ENCODE measurements at places on chromosomes 7 and 10.

- DNase-seq = no peak
These were observed 21.4 kb upstream of the GSDME start for GRCh38 chr7:24778543-24779282.

GRCh38 chr7:142914121-142914520 is 19.4 kb downstream of the TRPV5 start:
- DNase-seq = no peak

DNA sequence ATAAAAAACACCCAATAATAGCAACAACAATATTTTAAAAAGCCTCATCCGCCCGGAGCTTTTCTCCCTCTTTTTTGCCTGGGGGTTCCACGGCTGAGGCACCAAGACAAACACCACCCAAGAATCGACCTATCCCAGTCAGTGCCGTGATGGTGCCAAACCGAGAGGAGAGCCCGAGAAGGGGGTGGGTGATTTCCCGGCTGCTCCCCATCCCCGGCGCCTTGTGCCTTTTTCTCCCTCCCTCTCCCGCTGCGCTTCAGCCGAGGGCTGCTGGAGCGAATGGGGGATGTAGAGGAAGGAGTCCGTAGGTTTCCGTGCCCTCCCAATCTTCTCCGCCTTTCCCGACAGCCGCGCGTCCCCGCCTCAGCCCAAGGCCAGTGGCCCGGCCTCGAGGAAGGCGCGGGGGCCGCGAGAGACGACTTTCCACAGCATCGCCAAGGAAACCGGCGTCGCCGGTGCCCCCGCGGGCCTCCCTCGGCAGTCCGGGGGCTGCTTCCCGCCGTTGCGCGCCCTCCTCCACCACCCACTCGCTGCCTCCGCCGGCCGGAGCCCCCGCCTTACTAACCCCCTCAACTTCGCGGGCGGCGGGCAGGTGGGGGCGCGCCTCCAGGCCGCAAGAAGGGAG is 1.3 kb downstream of the EGR2 start:
- no peak for DNase-seq

- DNase-seq = no peak
These were observed 21.6 kb downstream of the DKK1 start for GRCh38 chr10:52335665-52336064.

DNA sequence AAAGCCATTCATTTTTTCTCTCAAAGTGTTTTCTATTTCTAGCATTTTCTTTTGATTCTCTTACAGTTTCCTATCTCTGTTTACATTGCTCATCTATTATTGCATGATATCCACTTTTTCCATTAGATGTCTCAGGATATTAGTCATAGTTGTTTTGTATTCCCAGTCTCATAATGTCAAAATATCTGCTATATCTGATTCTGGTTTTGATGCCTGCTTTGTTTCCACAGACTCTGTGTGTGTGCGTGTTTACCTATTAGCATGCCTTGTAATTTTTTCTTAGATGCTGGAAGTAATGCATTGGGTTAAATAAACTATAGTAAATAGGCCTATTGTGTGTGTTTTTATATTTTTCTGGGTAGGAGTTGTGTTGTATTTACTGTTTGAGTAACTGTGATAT is 1126.3 kb downstream of the SORCS1 start:
- no peak for DNase-seq

- no peak for DNase-seq
These were observed 53.7 kb upstream of the IGFBP3 start for GRCh38 chr7:45974540-45975360.

- DNase-seq = no peak
These were observed 13.1 kb downstream of the PLCE1 start for GRCh38 chr10:94006591-94007550.

DNA sequence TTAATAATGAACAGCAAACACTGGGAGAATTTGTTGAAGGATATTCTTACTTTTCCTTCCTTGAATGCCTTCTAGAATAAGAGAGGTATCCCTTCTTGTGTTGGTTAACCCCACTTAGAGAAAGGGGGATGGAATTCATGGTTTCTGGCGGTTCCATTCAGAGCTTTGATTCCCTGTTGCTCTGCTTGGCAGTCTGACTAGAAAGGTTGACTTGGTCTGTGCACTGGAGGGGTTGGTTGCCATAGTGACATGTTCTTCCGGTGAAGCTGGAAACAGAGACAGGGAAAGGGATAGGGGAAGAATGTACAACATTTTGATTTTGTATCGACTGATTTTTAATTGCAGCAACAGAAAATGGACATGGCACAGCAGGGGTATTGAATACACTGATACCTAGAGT is 2.5 kb downstream of the TMEM178B start:
- peak; percentile 88 for DNase-seq

GRCh38 chr10:47030191-47030703 is 119.0 kb downstream of the PTPN20 start:
- no peak for DNase-seq

GRCh38 chr10:130403153-130404075 is 267.2 kb downstream of the GLRX3 start:
- DNase-seq = peak; percentile 25

DNA sequence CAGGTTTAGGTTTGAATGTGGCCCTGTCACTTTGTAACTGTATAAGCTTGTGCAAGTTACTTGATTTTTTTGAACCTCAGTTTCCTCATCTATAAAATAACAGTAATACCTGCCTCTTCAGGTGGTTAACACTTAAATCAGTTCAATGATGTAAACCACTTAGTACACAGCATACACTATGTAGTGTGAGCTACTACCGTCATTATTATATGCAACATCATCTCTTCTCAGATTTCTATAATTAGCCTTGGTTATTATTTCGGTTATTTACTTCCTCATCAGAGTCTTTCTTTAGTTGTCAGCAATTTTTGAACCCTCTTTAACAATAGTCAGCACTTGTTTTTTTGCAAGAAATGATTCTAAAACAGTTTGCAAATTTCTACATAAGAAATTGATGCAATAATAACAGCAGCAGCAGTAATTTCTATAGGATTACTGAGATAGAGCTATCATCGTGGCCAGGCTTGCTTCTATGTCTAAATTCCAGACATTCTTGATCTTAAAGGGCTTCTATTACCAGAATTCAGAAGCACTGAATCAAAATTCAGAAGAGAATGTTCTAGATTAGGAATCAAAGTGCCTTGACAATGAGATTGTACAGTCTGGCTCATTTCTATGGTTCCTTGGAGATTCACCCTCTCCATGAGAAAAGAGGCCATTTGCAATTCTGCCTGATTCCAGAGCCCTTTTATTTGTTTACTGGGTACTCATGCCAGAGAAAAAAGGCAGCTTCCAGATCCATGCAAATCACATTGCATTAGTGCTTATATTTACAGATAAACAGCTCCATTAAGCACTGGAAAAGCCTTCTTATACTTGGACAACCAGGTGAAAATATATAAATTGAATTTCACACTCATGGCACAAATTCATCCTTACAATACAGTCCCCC is 25.0 kb upstream of the WDR11 start:
- no peak for DNase-seq

- no peak for DNase-seq
These were observed 208.8 kb downstream of the CTNNA3 start for GRCh38 chr10:67487199-67487598.

DNA sequence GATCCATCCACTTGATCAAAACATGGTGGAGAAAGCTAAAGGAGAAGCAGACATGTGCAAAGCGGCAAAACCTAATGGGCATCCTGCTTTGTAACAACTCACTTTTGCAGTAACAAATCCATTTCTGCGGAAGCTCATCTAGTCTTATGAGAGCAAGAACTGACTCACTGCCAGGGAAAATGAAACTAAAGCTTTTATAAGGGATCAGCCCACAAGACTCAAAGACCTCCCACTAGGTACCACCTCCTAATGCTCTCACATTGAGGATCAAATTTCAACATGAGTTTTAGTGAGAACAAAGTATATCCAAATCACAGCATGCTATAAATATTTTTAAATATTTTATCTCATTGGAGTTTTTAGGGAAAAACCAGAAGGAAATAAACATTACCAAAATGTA is 120.1 kb upstream of the GNAI1 start:
- DNase-seq = no peak

- DNase-seq = no peak
These were observed 31.3 kb upstream of the LOXL4 start for GRCh38 chr10:98299341-98299740.

Measured in G401 (cell line).